ENCODE measurements at places on chromosomes 3 and 15. TPM values are rescaled to one million over a fixed set of nuclear protein-coding genes. Genes with fewer than 3 reads are reported as not detected.

EPB42 gene
- total RNA-seq = not detected

CISH gene
- total RNA-seq = 0.32 TPM

TGM5 gene
- total RNA-seq = not detected

GOLGA8J gene
- total RNA-seq = not detected

- H3K4me3 ChIP-seq = no peak overlapping the region
- H3K36me3 ChIP-seq = no peaks in the 10 kb centered on the region
- DNase-seq = no peak
- no peaks in the 10 kb centered on the region for H3K27me3 ChIP-seq
Measured at GRCh38 chr3:135929670-135930069, 35.9 kb upstream of the PPP2R3A start.

DNA sequence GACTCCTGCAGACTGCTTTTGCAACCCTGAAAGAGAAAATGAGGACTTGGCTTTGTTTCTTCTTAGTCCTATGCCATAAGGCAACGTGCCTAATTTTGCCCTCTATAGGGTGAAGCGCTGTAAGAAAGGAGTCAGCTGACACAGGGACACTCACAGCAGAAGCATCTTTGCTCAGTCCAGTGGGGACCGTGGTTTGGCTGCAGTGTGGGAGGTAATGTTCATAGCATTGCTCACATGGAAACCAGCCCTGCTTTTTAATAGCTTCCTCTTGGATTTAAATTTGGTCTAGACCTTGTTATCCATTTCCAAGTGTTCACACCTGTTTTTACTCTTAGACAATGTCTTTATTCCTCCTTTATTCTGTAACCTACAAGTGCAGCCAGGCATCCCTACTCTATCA lies 1032.1 kb downstream of the NTRK3 start:
- H3K4me3 ChIP-seq = no peak overlapping the region
- no peaks in the 10 kb centered on the region for H3K27me3 ChIP-seq
- no peak for DNase-seq
- no peak overlapping the region for H3K27ac ChIP-seq

DNA sequence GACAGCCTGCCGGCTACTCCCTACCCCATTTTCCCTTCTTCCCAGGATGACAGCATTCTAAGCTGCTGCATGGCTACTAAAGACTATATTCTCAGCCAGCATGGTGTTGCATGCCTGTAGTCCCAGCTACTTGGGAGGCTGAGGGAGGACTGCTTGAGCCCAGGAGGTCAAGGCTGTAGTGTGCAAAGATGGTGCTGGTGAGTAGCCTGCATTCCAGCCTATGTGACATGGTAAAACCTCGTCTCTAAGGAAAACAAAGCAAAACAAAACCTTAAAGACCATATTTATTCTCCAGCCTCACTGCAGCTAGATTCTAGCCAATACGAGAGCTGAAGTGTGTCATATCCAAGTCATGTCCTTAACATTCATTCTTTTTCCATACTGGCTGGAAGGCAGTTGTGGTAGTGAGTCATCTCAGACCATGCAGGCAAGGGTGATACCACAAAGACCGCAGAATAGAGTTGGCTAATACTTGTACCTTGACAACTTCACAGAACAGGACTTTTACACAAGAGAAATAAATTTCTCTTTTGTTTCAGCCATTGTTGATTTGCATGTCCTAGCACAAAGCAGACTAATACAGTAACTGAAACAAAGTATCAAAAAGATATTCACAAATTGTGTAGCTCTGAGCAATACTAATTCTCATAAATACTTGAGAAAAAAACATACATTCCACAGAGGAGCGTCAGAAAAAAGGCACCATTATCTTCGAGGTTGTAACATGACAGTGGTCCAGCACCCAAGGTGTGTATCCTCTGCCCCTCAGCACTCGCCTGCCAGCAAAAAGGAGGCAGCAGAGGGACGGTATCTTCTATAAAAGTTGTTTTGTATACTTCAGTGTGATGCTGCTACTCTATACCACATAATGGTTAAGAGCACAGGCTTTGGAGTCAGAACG lies 14.8 kb downstream of the PBRM1 start:
- H3K27me3 ChIP-seq = no peaks in the 10 kb centered on the region
- no peak overlapping the region for H3K27ac ChIP-seq
- peaks cover 6% of the 10 kb centered on the region for H3K36me3 ChIP-seq
- no peaks in the 10 kb centered on the region for H3K4me1 ChIP-seq
- H3K4me3 ChIP-seq = no peak overlapping the region

GRCh38 chr15:96494505-96494904 lies 164.0 kb downstream of the NR2F2 start:
- peaks cover 5% of the 10 kb centered on the region for H3K27me3 ChIP-seq
- H3K4me3 ChIP-seq = no peak overlapping the region
- H3K27ac ChIP-seq = no peak overlapping the region
- H3K4me1 ChIP-seq = peaks cover 6% of the 10 kb centered on the region
- H3K36me3 ChIP-seq = no peaks in the 10 kb centered on the region

- no peak overlapping the region for H3K4me3 ChIP-seq
- H3K4me1 ChIP-seq = no peaks in the 10 kb centered on the region
- no peak for DNase-seq
- H3K27me3 ChIP-seq = no peaks in the 10 kb centered on the region
- no peak overlapping the region for H3K27ac ChIP-seq
Measured at GRCh38 chr15:38367476-38367875, 86.5 kb upstream of the FAM98B start.

- no peak overlapping the region for H3K4me3 ChIP-seq
- H3K36me3 ChIP-seq = no peaks in the 10 kb centered on the region
- no peak for DNase-seq
- no peak overlapping the region for H3K27ac ChIP-seq
Measured at GRCh38 chr3:101240719-101241399, 79.5 kb downstream of the IMPG2 start.

- no peak overlapping the region for H3K4me3 ChIP-seq
- H3K4me1 ChIP-seq = peaks cover 23% of the 10 kb centered on the region
- DNase-seq = no peak
- H3K27ac ChIP-seq = no peak overlapping the region
Measured at GRCh38 chr3:128179484-128179819, 26.2 kb downstream of the EEFSEC start.

DNA sequence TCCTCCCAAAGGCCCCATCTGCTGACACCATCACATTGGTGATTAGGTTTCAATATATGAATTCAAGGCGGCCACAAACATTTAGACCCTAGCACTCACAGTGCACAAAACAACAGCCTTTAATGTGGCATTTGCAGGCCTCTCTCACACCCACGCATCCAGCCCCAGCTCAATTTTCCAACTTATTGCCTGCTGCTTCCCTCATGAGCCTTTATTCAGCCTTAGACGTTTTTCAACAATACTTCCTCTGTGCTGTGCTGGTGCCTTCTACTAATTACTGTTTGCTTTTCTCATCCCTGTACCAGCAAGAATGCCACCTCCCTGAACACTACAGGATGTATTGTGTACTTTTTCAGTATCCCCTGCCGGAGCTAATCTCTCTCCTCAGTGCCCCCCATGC lies 334.6 kb downstream of the GABRB3 start:
- H3K27me3 ChIP-seq = no peaks in the 10 kb centered on the region
- peaks cover 20% of the 10 kb centered on the region for H3K4me1 ChIP-seq
- H3K27ac ChIP-seq = peak overlapping the region; percentile 69
- no peaks in the 10 kb centered on the region for H3K36me3 ChIP-seq
- peak; percentile 49 for DNase-seq
